Tracheal epithelial cell (primary cell): ENCODE measurements at places on chromosomes 7 and 10. TPM values are rescaled to one million over a fixed set of nuclear protein-coding genes. Genes with fewer than 3 reads are reported as not detected.

PHTF2 gene
- 8.5 and 9.9 TPM in 2 replicates for total RNA-seq

LLCFC1 gene
- total RNA-seq = not detected in 2 replicates

POLR1F gene
- 19.5 and 21.7 TPM in 2 replicates for total RNA-seq

NCAPG2 gene
- 3.4 and 4.8 TPM in 2 replicates for total RNA-seq

TMEM184A gene
- 8.2 and 24.9 TPM in 2 replicates for total RNA-seq

PRTFDC1 gene
- 6.8 and 8.2 TPM in 2 replicates for total RNA-seq

TET1 gene
- 0.21 and 0.24 TPM in 2 replicates for total RNA-seq
